Posterior vena cava (tissue), 2 donors: ENCODE measurements at places on chromosomes 3 and 15.

- DNase-seq: no peak
These were observed 101.9 kb downstream of the PIK3R4 start for GRCh38 chr3:130644628-130645253.

DNA sequence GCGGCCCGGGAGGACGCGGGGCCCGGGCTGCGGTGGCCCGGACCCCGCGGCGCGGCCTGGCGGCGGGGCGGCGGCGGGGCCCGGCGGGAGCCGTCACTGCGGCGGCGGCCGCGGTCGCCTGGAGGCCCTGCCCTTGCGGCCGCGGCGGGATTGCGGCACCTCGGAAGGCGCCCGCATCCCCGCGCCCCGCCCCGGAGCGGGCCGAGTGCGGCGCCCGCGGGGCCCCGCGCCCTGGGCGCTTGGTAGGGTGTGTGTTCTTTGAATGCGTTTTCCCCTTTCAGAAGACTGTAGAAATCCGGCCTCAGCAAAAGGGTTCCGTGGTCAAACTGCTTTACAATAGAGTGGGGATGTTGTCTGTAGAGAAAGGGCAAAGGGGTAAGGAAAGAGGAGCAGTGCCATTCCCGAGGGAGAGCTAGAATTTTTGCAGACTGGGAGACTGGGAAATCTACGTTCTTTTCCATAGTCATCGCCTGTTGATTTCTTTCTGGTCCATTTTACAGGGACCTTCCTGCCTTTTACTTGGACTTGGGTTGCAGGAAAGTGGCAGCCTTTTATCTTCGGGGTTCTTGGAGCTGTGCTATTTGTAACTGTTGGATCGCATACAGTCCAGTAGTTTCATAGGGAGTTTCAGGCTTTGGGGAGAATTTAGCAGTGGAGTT is 630 bp downstream of the SNRK start:
- DNase-seq: no peak

DNA sequence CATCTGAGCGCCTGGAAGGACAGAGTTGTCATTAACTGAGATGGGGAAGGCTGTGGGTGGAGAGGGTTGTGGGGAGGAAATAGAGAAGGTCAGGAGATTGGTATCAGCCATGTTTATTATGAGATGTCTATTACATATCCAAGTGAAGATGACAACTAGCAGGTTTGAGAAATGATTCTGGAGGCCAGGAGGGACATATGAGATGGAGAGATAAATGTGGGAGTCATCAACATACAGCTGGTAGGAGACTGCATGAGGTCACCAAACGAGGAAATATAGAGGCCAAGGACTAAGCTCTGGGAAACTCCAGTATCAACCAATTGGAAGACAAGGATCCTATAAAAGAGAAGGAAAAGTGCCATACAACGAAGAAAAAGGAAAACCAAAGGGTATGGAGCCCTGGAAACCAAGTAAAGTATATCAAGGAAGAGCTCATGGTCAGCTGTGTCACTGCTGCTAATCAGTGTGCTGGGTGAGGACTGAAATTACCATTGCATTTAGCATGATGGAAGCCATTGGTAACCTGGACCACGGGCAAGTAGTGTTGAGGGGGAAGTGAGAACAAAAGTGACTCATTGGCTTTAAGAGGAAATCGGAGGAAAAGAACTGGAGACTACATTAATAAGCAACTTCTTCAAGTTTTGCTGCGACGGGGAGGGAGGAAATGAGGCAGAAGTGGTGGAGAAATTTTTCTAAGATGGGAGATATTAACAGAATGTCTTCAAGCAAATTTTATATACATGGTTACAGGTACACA is 14.0 kb upstream of the UACA start:
- no peak for DNase-seq

DNA sequence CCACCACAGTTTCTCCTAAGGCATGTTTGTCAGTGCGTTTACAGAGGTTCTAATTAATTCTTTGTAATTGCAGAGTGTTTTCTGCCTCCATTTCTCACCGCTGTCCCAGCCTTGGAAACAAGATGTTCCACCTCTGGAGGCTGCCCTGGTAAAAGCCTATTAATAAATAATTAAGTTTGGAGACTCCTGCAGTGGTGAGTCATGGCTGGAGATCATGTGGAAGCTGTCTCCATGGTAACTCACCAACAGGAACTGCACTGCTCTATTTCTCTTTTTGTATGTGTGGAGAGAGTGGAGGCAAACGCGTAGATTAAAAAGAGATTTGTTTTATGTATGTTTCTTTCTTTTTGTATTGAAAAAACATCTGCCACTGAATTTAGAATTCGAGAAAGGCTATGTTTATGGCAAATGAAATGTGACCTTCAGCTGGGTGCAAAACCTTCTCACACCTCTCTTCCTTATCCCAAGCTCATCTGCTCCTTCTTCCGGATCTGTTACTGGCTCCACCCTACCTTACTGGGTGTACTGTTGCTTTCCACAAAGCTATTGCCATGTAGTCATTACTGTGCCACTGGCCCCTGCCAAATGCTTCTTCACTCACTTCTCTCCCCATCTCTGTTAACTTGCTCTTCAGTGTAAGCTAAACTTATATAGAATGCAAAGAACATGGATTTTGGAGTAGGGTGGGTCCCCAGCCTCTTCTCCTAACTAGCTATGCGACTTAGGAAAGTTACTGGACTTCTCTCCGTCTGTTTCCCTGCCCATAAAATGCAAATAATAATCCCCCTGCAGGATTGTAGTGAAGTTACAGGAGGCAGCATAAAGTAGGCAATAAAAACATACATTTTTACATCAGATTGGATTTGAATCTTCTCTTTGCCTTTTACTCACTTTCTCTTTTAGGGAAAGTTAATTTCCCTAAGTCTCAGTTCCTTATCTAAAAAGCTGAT is 778.5 kb downstream of the NTRK3 start:
- DNase-seq: no peak

DNA sequence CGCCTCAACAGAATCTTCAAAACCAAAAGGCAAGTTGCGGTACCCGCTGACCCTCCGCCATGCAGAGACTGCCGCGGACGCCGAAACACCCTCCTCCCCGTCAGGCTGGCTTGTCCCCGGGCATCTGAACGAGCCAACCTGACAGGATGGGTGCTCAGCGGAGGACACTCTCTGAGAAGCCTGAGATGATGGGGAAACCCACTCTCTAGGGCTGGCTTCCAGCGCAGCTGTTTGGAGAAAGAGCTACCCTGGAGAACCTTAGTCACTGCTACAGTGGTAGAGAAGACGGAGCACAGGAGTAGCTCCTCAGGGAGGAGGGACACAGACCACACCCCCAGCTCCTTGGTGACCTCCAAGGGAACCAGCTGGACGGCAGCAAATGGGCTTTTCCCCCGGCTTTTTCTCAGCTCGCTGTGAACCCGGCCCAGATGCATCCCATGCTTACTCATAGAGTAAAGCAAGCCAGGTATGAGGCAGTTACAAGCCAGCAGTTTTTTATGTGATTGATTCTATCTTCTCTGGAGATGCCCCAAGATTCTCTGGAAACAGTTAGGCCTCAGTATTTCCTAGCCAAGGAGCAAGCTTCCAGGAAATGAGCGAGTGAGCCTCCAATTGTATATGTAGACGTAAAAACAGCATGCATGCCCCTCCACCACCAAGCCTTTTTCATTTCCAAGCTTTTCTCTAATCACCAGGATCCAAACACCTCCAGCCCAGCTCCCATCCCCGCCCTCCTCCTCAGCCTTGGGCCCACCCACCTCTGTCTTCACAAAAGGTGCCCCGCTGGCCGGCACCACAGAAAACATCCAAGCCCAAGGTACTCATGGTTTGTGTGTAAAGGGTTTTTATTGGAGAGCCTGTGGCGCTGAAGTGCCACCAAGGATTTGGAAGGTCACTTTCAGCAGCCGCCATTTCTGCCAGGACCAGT is 38.7 kb downstream of the FAM174B start:
- DNase-seq: peak; percentile 75

- no peak for DNase-seq
These were observed 12.1 kb upstream of the THSD4 start for GRCh38 chr15:71103102-71103676.

DNA sequence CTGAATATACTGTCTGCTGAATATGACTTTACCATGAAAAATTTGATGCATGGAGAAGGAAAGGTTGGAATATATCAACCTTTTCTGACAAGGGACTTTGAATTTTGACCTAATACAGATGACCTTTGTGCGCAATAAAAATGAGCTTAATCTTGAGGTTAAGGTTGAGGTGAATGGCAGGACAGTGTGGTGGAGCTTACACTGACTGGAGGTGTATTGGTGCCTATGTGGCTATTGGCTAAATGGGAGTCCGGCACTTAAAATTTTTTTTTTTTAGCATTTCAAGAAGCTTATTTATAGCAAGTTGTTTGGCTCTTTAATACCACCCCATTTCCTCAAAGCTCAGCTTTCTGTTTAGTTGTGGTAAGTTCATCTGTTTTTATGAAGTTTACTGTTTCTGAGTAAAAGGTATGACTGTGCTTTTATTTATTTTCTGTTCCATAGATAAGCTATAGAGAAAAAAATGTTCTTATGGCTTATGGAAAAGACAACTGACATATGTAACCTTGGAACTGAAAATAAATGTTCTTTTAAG is 15.2 kb downstream of the CDIN1 start:
- DNase-seq: no peak

GRCh38 chr15:63243776-63244175 is 33.6 kb upstream of the APH1B start:
- no peak for DNase-seq

- DNase-seq: no peak
These were observed 11.1 kb upstream of the MFN1 start for GRCh38 chr3:179336345-179336929.

DNA sequence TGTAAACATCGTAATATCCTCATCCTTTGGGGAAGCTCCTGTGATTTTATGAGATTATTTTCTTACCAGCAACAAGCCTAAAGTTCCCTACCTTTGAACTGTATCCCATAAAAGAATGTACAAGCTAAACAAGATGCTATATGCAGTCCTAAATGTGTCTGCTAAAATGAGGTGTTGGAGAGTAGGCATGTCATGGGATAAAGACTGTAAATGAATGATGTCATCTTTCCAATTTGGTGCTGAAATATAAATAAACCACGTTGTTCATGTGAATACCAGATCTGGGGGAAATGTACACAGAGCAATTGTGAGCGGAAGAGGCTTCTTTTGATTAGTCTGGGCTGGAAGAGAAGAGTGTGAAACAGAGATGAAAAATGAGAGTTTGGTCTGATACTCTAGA is 214.9 kb upstream of the WNT5A start:
- DNase-seq: no peak

- no peak for DNase-seq
These were observed 1017.4 kb downstream of the SQOR start for GRCh38 chr15:46652266-46652665.

DNA sequence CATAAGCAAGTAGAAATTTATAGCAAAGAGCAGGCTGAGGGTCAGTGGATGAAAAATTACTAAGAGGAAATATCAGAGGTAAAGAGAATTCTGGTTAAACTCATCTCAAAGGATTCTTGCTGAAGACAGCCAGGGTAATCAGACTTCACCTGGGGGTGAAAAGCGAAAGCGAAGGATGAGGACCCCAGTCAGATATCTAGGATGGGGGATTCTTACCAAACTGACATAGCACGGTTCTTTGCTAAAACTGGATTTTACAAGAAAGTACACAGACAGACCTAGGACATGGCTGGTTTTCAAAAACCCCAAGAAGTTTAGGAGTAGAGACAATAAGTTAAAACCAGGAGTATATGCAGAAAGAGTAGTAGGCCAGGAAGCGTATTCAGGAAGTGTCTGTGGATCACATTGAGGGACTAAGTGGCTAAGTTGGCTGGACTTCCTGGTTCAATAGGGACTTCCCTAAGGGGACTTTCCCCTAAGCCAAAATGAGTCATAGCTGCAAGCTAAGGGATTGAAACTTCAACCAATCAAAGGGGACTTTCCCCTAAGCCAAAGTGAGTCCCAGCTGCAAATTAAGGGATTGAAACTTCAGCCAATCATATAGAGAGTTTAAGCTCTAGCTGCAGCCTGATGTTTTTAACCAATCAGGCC is 2.4 kb upstream of the CFAP91 start:
- no peak for DNase-seq

DNA sequence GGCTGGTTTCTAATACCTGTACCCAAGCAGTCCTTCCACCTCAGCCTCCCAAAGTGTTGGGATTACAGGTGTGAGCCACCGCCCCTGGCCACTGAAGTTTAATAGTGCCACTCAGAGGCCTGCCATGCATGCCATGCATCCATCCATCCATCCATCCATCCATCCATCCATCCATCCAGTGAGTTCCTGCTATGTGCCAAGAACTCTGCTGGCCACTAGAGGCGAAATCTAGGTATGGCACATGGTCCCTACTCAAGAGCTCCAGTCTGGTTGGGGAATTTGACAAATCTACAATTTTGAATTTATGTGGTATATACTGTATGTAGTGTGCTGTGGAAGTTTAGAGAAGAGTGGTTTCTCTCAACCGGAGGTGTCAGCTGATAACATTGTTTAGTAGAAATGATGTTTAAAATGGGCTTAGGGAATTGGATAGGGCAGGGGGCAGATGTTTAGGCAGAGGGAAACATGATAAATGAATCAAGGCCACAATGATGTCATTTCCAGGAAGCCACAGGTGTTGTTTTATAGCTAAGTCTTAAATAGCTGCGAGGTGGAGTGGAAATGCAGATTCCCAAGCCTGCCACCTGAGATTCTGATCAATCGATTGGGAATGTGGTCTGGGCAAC is 384.4 kb upstream of the C2CD4B start:
- no peak for DNase-seq

DNA sequence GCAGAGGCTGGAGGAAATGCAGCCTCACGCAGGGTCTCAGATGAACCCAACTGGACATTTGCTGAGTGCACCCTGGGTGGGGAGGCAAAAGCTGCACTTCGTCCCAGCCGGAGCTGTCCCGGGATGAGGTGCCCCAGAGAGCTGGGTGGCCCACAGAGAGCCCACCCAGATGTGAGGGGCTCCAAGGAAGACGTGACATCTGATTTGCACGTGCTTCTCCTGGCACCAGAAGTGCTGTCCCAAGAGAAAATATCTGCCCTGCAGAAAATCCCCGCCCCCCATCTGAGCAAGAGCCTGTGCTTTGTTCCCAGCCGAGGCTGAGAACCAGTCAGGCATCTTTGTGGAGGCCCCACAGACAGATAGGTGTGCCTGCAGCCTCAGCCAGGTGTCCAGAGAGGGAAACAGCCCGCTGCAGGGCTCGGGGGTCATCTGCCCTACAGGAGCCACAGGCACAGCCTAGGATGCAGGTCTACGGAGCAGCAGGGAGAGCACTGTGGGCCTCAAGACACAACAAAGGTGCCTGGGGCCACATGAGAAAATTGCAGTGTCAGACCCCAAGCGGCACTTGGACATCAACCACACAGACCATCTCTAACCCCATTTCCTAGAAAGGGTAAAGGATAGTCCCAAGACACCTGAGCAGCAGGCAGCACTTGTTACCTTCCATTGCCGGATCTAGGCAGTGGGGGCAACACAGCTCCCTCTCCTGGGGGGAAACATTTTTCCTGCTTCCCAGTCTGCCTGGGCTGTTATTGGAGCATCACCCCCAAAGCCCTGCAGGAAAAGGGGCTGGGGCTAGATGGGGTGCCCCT is 5.8 kb downstream of the TMIE start:
- DNase-seq: peak; percentile 69

GRCh38 chr15:101600035-101600434 is 52.1 kb downstream of the TM2D3 start:
- no peak for DNase-seq
